CD4-positive, alpha-beta T cell treated with Interleukin-21 for 1 hour (primary cell): ENCODE measurements at places on chromosomes 1 and 21.
A peak's percentile ranks its signal among the peaks of the same experiment; 100 is the strongest.

GRCh38 chr1:187840557-187840956, 1011.8 kb downstream of the PLA2G4A start:
- no peak for DNase-seq

- no peak for DNase-seq
Observed at GRCh38 chr1:71533950-71534349, 453.1 kb upstream of the ZRANB2 start.

GRCh38 chr1:3480369-3480719, 25.9 kb downstream of the ARHGEF16 start:
- no peak for DNase-seq

DNA sequence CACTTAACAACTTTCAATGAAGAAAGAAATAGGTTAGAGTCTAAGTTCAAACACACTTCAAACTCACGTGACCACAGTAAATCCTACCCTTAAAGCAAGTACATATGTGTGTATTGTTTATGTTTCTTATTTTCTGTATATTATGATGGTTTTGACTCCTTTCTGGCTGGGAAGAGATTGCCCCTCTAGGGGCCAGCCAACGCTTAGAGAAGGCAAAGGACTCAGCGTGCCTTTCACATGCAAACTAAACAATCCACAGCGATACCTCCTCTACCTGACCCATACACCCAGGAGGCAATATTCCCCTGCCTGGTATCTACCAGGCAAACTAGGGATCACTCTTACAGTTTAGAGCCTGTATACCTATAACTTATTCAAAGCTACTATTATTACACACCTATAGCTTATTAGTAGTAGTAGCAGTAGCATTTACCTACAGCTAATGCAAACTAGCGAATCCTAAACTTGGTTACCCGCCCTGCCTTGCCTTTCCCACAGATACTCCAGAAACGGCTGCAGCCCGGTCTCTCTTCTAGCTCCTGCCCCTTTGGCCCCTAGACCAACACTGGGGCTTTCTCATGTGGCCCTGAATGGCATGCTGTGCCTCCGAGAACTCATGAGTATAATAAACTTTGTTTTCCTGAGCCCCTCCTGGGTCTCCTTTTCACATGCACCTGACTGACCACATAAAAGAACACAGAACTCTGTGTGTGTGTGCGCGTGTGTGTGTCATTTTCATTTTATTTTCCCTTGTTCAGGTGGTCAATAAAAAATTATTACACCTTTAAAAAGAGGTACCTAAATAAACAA, 14.0 kb downstream of the NRIP1 start:
- DNase-seq: no peak

GRCh38 chr1:39788758-39789570, at the start of gene BMP8B:
Gene BMP8B, minus strand, starts transcription at chr1:39788865. Its CDS starts 380 bp downstream, at chr1:39788485.
- peak; percentile 58 for DNase-seq

DNA sequence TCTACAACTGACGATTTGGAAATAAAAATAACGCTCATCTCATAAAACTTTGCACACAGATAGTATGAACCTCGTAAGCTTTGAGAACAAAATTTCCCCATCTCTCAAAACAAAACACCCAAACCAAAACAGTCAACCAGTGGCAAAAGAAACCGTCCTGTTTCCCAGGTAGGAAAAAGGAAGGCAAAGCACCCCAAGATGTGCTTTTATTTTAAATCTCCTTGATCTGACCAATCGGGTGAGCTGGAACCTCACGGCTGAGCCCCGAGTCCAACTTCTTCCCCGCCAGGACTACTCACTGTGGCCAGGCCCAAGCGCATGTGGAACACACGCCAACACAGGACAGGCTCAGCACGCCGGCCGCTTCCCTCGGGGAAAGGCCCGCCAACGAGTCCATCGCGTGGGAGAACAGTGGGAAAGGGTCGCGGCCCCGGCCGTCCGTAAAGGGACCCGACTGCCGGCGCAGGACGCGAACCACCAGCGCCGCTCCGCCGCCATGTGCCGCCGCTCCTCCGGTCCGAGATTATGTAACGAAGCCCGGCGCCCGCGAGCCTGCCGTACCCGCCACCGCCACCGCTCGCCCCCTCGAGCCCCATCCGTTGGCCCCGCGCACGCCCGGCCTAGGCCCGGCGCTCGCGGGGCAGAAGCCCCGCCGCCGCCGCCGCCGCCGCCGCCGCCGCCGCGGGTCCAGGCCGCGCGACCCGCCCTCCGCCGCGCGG, 759 bp downstream of the AHCTF1 start:
- DNase-seq: peak; percentile 64

DNA sequence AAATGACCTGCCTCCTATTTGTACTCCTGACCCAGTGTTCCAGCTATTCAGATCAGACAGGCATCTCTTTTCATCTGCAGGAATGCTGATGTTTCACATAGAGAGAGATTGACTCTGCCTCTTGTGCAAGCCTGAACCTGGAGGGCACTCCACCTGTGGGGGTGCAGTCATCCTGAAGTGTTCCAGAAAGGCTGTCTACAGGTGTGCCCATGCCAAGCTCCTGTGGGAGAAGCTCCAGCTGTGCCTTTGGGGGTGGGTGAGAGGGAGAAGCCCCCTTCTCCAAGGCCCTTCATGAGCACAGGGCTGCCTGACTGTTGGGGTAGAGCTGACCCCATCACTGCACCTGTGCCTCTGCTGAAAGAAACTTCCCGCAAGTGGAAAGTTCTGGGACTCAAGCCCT, 22.8 kb downstream of the IFI44 start:
- DNase-seq: no peak

- DNase-seq: no peak
Observed at GRCh38 chr1:189977184-189977583, 500.5 kb downstream of the BRINP3 start.

- DNase-seq: no peak
Observed at GRCh38 chr1:155049651-155050559, 1.2 kb upstream of the ADAM15 start.

- DNase-seq: no peak
Observed at GRCh38 chr21:42140196-42140934, 69.2 kb downstream of the UMODL1 start.

DNA sequence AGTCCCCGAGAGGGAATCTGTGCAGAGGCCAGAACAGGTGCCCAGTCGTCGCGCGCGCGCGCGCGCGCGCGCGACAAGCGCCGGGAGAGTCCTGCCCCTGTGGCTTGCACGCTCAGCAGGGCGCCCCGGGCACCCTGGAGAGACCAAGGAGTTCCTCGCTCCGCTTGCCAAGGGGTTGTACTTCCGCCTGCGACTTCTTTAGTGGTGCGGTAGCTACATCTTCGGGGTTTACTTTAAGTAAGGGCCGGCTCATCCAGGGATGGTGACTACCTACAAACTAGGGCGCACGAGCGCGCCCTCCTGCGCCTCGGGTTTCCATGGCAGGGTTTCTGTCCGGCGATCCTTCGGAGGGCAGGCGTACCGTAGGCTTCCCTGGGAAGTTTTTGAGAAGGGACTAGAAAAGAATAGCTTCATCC, 1.4 kb downstream of the LHX4 start:
- DNase-seq: no peak

GRCh38 chr1:165129568-165130164, 226.8 kb downstream of the LMX1A start:
- DNase-seq: no peak

- DNase-seq: no peak
Observed at GRCh38 chr1:69702085-69702484, 134.4 kb downstream of the LRRC7 start.

DNA sequence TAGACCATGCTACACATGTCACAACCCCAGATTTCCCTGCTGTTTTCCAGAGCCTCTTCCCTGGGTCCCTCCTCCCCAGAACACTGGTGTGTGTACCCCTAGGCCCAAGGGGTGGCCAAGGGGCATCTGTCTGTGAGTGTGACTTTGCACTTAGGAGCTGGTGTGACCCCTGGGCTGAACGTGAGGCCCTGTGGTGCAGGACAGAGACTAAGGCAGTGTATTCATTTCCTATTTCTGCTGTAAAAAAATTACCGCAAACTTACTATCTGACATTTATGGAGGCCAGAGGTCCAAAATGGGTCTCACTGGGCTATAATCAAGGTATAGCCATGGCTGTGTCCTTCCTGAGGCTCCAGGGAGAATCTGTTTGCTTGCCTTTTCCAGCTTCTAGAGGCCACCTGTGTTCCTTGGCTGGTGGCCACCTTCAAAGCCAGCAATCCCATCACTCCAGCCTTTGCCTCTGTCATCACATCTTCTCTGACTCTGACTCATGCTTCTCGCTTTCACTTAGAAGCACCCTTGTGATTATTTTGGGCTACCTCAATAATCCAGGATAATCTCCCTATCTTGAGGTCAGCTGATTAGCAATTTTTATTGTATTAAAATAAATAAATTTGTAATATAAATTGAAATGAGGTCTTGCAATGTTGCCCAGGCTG, 24.0 kb upstream of the ELOA start:
- no peak for DNase-seq
